NCI-H1105 treated with DMSO at 0.1 percent for 48 hours (cell line): ENCODE measurements at places on chromosomes 2 and 18.

- DNase-seq = no peak
Observed at GRCh38 chr2:241848761-241849615, 9.7 kb downstream of the PDCD1 start.

GRCh38 chr2:240555541-240556250 is 2.1 kb downstream of the ANKMY1 start:
- DNase-seq = no peak

- no peak for DNase-seq
Observed at GRCh38 chr18:10061566-10062140, 147.8 kb downstream of the VAPA start.

DNA sequence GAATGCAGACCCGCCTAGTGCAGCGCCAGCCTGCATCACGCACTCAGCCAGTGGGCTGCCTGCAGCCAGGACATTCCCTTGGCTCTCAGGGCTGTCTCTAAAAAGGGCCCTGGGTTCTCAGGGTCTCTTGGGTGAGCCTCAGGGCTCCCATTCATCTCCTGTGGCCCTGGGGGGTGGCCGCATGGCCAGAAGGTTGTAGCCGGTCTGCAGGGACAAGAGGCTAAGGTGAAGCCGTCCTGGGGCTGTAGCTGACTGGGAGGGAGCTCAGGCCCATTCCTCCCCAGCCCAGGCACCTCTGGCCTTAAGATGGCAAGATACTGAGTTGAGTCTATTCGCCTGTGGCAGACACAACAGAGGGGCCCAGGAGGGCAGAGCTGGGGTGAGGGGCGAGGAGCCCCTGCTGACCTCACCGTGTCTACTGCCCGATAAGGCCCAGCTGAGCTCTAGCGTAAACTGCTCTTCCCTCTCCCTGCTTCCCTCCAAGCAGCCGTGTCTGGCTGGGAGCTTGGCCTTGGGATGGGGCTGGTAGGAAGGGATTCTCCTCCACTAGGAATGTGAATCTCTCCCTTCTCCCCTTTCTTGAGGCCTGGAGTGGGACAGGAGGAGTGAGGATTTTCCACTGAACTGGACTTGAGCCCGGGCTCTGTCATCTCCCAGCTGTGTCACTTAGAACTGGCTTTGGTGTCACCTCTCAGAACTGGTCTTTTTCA is 37.9 kb downstream of the INHBB start:
- no peak for DNase-seq

GRCh38 chr2:196586511-196586991 is 53.0 kb upstream of the CCDC150 start:
- no peak for DNase-seq

- no peak for DNase-seq
Observed at GRCh38 chr2:85840091-85840490, 48.7 kb downstream of the ST3GAL5 start.

DNA sequence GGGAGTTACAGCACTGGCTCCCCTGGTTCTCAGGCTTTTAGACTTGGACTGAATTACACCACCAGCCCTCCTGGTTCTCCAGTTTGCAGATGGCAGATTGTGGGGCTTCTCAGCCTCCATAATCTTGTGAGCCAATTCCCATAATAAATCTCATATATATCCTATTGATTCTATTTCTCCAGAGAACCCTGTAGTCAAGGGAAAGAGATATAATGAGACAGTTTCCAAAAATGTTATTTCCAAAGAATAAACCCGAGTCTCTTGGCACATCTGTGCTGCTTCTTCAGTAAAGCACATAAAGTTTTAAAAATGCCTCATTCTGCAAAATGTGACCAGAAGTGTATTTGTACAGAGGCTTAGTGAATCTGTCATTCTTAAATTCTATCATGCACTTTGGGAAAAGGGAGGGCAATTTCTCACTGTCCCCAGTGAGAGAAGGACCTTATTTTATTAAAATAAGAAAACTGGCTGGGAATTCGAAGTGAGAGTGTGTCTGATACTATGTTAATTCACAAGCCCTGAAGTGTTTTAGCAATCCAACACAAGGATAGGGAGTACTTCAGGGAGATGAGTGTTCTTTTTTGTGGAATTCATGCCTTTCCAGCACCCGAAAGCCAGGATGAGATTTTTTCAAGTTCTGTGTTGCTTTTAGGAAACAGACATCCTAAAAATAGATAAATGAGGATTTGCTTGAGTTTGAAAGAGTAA is 282.4 kb upstream of the CHAC2 start:
- no peak for DNase-seq
